NCI-H524 (cell line): ENCODE measurements at places on chromosomes 3 and 15.
A peak's percentile ranks its signal among the peaks of the same experiment; 100 is the strongest.

DNA sequence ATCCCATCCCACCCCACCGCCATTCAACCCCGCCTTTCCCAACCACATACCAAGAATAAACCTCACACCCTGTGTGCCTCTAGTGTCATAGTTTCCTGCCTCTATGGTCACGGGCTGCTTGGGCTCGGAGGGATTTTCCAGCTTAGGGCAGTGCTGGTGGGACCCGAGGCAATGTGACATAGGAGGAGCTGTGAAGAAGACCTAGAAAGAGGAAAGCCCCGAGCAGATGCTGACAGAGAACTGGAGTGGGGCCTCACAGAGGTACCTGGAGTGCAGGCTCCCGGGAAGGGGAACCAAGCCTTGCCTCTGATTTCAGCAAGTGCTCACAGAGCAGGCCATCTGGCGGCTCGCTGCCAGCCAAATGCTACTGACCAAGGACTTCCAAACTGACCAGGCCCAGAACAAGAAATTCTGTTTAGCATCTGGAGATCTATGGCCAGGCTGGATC, 27.5 kb downstream of the BHLHE40 start:
- no peak for DNase-seq

GRCh38 chr3:181725830-181726229, 14.1 kb downstream of the SOX2 start:
- DNase-seq = no peak

DNA sequence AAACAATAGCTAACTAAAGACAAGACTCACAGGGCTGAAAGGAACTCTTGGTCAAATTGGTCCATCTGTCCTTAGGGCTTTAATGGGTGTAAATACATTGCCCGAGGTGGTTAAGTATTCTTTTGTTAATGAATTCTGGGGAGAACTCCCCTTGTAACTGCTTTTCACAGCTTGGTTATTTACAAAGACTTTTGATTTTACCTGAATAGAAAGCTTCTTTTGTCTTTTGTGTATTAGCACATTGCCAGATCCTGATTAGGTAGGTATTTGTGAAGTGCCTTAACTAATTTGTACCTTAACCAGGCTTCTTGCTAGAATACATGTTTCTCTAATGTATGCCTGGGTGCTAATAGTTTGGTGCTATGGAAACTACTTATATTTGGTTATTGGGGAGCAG, 14.0 kb downstream of the CHD2 start:
- no peak for DNase-seq

GRCh38 chr15:40241269-40242212, 2.7 kb downstream of the PAK6 start:
- no peak for DNase-seq

DNA sequence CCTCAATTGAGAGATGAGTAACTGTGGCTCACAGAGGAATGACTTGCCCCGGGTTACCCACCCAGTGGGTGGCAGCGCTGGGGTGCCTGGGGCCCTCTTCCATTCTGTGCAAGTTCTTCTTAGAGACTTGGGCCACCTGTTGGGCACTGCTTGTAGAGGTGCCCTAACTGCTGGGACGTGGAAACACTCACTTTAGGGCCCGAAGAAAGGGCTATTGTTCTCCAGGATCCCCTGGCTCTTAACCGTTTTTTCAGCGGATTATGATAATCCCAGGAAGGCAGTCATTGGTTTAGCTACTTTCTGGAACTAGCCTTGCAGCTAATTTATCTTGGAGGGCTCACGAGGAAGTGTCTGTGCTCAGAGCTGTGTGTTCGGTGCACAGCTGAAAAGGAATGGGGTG, 66.0 kb upstream of the GCNT3 start:
- peak; percentile 23 for DNase-seq

DNA sequence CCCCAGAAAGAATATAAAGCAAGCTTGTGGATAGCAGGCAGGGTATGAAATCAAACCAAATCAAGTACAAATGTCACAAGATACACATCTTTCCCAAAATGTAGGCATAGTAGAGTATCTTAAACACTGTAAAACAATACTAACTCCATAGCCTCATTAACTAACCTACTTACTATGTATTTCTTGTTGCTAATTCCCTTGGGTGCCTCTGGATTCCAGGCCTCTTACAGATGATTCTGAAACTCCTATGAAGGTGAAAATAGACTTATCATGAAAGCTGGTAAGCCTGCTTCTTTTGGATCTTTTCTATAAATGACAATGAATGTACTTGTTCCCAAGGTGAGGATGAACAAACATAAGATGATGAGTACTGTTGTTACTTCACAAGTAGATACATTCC, 93.8 kb downstream of the FRMD5 start:
- DNase-seq = no peak

DNA sequence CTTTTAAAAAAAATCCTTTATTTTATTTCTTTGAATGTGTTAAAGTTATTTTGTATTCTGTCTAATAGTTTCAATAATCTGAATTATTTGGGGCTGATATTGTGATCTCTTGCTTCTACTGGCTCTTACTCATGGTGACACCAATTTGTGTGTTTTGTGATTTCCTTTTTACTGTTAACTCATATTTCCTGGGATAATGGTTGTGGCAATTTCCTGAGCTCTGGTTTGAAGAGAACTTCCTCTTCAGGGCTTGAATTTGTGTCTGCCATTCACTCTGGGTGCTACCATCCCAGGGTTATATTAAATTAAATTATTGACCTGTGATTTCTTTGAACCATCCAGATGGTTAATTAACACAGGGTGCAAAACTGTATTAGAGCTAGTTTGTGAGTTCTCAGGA, 60.4 kb upstream of the RNF7 start:
- DNase-seq = no peak

DNA sequence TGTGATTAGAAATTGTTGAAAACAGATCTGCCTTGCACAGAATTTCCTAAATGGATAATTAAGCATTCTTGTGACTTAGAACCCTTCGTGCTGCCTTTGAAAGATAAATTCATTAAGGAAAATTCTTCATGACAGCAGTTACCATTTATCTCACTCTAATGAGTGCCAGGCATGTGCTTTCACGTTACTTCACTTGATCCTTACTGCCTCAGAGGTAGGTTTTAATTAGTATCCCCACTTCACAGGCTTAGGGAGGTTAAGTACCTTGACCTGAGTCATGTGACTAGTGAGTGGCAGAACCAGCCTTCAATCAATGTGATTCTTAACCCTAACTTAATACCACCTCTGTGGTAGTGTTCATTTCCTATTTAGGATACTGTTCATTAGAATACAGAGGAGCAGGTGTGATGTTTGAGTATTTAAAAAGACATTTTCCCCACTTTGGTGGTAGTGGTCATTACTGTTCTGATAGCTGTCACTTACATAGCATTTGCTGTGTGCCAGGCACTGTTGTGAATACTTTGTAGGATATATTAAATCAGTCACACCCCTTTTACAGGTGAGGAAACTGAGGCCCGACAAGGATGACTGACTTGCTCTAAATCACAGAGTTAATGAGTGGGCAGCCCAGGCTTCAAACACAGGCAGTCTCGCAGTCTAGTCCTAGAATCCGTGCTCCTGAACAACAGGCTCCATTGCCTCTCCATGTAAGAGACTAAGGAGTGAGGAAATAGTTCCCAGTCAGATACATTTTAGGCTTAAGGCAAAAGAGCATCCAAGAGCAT, 57.9 kb downstream of the RLBP1 start:
- peak; percentile 51 for DNase-seq

DNA sequence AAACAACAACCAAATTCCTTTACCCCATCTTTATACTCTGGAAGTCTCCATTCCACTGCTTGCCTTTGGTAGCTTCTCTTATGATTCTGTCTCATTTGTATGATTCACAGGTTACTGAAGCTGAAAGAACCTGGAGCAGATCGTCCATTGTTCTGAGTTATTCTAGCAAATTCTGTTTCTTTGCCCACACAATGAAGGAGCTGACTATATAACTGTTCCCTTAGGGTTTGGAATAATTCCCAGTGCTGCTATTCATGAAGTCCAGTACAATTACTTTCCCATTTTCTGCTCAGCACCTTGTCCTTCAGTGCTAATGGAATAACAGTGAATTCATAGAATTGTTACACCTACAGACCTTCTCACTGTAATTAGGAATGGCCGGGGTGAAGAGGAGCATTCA, 167.8 kb downstream of the CHST2 start:
- no peak for DNase-seq

DNA sequence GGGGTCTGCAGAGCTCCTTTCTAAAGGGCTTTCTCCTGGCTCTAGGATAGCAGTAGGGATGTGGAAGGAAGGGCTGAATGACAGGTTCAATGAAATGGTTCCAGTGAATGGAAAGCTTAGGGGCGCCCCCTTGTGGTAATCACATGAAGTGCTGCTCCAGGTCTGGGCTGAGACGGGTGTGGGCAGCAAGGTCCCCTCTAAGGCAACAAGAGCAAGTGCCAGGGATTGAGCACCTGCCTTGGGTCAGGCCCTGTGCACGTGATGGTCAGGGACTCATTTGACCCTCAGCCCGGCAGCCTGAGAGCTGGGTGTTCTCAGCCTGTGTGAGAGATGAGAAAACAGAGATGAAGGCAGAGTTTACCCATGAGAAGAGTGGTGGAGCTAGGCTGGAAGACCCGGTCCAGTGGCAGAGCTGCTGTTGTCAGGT, 12.1 kb upstream of the CX3CR1 start:
- peak; percentile 28 for DNase-seq

- no peak for DNase-seq
Measured at GRCh38 chr3:176554791-176555654, 642.3 kb downstream of the TBL1XR1 start.

- no peak for DNase-seq
Measured at GRCh38 chr3:194971965-194972364, 286.3 kb downstream of the FAM43A start.

DNA sequence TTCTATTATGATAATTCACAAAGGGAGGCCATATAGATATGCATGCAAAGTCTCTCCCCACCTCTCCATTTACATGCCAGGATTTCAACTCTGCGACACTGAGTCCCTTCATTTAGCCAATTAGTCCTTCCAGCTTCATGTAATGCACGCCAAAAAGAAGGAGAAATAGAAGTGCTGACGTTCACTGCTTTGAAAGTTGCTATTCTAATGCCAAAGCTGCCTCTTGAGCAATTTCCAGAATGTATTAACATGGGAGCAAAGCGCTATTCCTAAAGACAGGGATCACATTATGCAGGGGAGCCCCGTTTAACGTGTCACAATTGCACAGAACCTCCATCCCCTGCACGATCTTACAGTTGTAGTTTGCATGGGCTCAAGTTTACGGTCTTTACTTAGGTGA, 130.5 kb downstream of the TIGIT start:
- no peak for DNase-seq

DNA sequence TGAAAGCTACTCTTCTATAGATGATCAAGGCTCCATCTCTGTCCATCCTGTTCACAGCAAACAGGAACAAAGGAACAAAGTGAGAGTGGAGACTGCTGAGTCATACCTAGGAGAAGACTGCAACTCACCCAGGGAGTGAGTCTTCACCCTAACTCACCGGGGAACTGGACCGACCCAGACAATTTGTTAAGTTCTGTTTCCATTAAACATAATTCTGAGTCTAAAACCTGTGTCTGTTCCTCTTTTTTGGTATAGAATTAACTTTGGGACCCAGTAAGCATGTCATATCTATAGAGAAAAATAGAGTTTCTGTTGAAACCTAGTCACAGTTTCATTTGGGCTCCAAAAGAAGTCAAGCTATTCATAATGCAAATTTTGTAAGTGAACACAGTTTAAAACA, 21.6 kb downstream of the CCDC80 start:
- no peak for DNase-seq

GRCh38 chr3:48034000-48034516, 17.8 kb upstream of the MAP4 start:
- DNase-seq = no peak

- no peak for DNase-seq
Measured at GRCh38 chr3:195236801-195237570, 34.0 kb downstream of the XXYLT1 start.

- no peak for DNase-seq
Measured at GRCh38 chr15:58459045-58459444, 27.3 kb downstream of the LIPC start.

DNA sequence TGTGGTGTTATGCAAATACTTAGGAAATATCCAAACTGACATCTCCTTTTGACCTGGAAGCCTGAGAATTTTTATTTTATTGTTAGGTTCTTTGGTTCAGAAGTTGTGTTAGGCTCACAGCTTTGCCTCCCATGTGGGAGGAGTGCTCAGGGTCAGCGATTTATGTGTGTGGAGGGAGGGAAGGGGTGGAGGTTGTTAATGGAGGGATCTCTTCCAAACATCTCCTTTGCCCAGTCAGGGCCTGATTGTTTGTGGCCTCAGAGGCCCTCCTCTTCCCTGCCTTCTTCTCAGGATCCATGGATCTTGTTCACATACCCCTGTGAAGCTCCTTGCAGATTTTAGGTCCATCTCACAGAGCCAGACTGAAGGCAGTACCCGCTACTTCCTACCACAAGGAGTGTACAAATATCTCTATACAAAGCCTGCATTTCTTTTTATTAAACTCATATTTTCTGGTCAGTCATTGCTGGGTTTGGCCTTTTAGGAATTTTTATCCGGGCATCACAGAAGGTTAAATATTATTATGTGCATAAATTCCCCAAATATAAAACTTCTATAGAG, 40.3 kb downstream of the BBX start:
- no peak for DNase-seq

- no peak for DNase-seq
Measured at GRCh38 chr3:28850186-28850585, 430.7 kb upstream of the RBMS3 start.

- no peak for DNase-seq
Measured at GRCh38 chr15:52252781-52253180, 42.8 kb downstream of the MYO5C start.

GRCh38 chr3:106797461-106797860, 579.8 kb upstream of the CCDC54 start:
- DNase-seq = no peak

- no peak for DNase-seq
Measured at GRCh38 chr3:149481056-149481455, 6.6 kb downstream of the TM4SF4 start.

DNA sequence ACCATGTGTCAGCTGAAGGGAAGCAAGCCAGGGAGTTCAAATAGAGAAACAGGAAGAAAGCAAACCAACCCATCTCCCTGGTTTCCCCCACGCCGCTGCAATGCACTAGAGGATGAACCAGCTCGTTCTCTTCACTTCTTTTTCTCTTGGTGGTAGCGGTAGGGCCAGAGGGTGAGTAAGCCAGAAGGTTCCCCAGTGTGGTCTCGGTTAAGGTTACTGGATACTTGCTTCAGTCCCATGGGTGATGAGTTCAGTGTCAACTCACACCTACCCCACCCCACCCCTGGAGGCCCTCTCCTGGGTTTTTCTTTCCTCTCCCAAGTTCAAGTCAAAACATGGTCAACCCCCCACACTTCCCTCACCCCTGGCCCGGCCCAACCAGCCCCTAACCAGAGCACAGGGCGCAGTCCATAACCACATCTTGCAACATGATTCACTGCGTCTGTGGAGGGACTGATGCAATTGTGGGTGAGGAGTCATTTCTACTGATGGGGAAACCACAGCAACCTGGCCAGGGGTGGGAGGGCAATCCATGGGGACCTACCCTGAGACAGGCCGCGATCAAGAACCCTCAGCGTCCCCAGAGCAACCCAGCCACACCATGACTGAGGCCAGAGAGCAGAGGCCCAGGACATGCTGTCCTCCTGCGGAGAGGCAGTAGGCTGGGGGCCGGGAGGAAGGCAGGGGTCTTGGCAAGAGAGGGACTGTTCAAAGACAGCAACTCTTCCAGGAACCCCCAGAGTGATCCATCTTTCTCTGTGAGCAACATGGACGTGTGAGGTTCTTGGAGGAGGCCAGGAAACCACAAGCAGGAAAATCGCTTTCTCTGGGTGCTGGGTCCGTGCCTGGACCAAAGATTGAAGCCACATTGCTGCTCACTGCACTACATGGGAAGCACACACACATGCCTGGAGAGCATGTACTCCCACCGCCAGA, 276.6 kb downstream of the UACA start:
- DNase-seq = no peak
